Ecto neural progenitor cell (in vitro differentiated cells): ENCODE measurements at places on chromosomes 1 and 21.

- DNase-seq: peak; percentile 30
These were observed 141.1 kb upstream of the ETV3 start for GRCh38 chr1:157279138-157279801.

- peak; percentile 59 for DNase-seq
These were observed 13.3 kb upstream of the BARHL2 start for GRCh38 chr1:90730243-90731022.

DNA sequence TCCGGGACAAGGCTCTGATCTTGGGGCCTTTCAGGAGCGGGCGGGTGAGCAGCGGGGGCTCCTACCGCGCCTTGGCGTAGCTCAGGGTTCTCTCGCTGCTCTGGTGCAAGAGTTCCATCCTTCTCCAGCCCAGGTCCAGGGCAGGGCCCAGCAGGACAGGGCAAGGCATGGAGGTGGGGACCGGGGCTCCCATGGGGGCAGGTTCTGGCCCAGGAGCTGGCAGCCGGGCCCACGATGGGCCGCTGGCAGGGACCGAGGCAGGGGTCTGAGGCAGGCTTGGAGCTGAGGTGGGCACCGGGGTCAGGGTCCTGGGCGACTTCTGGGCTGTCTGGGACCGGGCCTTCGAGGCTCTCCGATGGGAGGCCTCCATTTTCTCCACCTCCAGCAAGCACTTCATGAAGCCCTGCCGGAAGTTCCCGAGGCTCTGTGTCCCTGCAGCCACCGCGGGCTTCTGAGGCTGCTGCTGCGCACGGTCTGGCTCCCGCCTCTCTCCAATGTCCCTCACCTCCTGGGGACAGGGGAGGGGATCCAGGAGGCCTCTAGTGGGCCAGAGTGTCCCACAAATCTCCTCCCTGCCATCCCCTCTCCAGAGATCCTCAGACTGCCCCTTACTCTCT, 27.6 kb downstream of the SPATA21 start:
- no peak for DNase-seq

GRCh38 chr1:201330541-201330940, 46.9 kb downstream of the TNNT2 start:
- DNase-seq: no peak

- no peak for DNase-seq
These were observed 41.6 kb upstream of the TMEM52 start for GRCh38 chr1:1960480-1961196.

DNA sequence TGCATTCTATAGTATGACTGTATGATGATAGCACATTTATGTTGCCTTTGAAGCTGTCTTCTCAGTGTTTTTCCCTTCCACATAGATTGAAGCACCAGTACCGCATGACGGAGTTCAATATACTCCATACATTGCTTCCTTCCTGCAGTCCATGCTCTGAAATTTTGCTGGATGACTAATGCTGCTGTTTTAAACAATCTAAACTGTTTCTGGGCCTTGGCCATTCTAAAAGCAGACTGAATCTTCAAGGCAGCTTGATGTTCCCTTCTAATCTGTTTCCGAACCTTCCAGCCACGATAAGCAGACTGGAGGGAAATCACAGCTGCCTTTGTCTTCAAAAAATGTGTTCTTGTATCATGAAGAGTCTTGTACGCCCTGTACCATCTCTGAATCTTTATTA, 36.2 kb upstream of the F13B start:
- DNase-seq: no peak
